ENCODE measurements at places on chromosomes 7 and 10.

DNA sequence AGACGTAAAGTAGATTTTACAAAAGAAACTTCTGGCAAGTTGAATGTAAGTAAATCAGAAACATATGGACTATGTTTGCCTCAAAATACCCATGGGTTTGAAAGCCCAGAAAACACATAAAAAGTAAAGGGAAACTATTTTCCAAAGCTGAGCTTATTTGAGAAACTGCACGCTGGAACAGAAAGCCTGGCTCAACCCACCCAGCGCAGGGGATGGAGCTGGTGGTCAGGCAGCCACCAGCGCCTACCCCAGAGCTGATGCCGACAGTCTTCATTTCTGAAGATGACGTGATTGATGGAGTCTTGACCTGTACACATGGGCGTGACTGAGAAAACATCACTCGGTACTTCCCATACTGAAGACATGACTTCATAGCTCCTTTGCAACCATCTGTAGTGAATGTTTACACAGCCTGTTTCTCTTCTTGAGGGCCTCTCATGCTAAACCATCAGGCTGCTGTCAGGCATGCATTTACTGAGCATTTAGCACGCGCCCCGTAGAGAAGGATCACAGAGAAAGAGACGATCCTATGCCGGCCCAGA lies 232.6 kb upstream of the AUTS2 start:
- DNase-seq = no peak

- no peak for DNase-seq
These were observed 100.1 kb downstream of the KLF6 start for GRCh38 chr10:3684891-3685290.

DNA sequence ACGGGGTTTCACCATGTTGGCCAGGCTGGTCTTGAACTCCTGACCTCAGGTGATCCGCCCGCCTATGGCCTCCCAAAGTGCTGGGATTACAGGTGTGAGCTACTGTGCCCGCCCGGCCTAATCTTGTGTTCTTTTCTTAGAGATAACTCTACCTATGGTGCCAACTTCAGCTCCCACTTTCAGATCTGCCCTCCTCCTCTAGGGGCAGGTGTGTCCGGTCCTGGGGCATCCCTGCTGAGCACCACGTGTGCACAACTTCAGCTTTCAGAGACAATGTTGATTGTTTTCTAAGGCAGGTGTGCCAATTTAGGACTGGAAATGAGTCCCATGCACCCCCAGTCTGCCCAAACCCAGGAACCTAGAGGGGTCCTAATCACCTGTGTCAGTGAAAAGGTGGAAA lies 18.5 kb upstream of the FXYD4 start:
- no peak for DNase-seq

DNA sequence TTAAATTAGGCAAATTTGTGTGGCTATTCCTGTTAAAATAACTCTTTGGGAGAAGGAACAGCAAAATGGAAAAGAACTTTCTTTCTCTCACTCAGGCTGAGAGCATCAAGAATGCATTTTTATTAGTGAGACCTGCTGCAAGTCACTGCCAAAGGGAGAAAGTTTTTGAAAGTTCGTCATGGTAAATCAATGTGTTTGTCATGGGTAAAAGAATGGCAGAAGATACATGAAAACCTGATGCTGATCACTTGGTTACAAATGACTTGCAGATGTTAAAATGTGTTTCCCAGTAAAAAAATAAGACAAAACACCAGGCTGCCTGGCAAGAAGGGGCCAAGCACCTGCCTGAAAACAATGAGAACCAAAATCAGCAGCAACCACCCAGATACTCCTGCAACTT lies 484.7 kb upstream of the NRP1 start:
- no peak for DNase-seq

DNA sequence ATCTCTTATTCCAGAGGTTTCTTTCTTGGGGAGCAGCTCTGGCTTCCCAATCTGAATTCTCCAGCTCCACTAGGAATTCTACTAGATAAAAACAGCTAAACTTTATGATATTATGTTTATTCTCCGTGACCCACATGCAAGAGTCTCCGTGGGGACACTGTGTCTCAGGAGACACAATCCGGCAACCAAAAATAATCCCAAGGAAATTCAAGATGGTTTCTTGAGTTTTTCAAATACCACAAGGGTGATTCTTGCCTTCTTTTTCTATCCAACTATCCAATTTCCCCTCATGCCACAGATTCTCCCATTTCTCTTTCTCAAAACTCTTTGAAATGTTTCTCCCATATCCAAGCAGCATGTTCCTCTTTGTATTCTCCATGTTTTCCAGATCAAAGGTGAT lies 103.1 kb downstream of the FAS start:
- no peak for DNase-seq

GRCh38 chr7:30977222-30977621 lies 13.5 kb downstream of the GHRHR start:
- DNase-seq = no peak

GRCh38 chr7:101595766-101596537 lies 33.1 kb downstream of the MYL10 start:
- DNase-seq = no peak
